ENCODE measurements at places on chromosomes 1 and 21.

DNA sequence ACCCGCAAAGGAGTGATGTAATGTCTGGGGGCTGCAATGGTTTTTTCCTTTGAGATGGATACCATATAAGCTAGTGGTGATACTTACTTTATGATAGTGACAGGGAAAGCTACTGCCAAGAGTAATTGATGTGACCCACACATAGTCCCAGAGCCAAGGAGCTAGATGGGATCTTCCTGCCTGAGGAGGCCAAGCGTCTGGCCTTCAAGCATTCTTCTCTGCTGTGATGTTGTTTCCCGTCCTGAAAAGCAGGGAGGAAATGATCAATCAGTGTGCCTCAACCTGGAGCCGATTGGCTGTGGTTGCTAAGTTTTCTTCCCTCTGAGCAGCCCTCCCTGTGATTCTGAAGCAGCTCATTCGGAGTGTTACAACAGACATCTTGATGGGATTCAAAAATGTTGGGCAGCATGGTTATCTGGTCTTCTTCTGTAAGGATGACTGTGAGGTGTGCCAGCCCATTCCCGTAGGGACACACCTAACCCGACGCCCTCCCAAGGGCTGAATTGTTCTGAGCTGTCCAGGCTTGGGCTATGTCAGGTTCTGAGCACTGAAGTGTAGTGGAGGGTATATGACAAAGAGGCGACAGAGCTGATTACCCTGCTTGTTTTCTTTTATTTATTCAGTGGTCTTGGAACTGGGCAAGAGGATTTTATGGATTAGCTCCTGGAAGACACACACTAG, 56.7 kb downstream of the UCK2 start:
- DNase-seq = no peak

DNA sequence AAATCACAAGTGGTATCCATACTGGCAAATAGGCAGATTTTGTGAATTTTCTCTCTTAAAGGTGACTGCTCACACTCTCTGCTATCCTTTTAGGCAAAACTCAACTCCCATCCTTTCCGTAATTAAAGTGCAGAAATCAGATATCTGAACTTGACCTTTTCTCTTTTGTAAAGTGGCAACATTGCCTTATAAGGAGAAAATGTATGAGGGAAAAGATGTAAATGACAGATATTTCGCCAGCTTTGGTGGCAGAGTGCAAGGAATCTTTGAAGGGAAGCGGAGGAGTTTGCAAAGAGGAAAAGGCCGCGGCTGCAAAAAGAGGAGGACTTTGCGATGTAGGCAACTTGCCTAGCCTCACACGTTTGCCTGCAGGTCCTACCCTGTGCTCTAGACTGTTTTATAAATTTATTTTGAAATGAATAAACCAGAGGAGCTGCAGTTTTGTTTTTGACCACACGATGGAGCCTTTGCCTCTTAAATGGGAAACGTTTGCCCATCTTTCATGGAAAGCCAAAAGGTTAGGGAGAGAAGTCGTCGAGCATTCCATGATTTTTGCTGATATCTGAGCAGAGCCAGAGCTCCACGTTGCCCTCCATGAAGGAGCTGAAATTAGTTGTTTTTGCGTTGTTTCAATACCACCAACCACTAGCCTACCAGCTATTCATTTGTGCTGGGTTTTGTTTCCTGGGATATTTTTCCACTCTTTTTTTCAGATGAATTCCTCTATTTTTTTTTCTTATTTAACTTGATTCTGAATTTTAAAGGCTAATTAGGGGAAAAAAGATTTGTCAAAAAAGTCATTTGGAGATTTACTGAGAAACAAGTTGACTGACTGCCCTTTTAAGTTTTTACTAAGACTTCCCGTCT, 242.3 kb downstream of the LMX1A start:
- peak; percentile 29 for DNase-seq

DNA sequence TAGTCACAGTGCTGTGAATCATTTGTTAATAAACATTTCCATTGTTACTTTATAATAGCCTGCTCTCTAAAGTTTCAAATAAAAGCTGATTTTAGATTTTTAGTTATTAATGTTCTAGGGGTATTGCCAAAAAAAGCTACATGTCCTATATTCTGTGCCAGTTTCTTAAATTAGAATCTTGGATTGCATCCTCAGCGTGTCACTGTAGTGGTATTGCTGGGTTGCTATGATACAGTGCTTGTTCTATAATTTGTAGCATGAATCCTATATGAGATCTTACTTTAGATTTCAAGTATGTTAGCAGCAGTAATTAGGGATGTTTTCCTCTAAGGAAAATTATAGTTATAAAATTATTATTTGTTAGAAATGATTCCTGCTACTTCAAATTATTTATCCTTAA, 16.4 kb downstream of the PPP2R5A start:
- DNase-seq = no peak

DNA sequence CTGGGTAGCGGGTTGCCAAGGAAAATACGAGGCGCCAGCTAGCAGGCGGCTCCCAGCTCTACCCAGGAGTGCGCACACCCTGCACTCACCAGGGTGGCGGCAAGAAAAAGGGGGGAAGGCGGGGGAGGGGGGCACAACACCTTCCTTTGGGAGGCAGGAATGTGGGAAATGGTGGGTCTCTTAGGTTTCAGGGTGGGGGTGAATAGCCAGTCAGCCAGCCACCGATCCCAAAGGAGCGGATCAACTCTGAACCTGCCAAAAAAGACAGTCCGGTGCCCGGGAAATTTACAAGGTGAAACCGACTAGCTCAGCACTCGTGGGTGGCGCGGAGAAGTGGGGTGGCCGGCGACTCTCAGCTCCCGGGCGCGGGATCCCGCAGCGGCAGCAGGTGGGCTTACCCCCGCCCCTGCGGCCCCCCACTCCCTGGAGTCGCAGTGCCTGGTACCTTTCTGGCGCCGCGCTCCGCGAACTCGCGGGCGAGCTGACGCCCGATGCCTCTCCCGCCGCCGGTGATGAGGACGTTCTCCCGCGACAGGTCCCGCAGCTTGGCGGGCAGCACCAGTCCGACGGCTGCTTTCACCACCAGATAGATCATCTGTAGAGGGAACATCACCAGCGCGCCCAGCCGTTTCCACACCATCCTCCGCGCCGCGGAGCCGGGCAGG, 1.2 kb downstream of the DHRS3 start:
- peak; percentile 29 for DNase-seq

DNA sequence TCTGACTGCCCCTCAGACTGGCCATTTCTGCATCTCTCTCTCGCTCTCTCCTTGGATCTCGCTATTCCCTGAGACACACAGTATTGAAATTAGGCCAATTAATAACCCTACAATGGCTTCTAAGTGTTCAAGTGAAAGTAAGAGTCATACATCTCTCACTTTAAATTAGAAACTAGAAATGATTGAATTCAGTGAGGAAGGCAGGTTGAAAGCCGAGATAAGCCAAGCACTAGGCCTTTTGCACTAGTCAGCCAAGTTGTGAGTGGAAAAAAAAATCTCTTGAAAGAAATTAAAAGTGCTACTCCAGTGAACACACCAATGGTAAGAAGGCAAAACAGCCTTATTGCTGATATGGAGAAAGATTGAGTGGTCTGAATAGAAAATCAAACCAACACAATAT, 51.2 kb downstream of the SLC9C2 start:
- no peak for DNase-seq

DNA sequence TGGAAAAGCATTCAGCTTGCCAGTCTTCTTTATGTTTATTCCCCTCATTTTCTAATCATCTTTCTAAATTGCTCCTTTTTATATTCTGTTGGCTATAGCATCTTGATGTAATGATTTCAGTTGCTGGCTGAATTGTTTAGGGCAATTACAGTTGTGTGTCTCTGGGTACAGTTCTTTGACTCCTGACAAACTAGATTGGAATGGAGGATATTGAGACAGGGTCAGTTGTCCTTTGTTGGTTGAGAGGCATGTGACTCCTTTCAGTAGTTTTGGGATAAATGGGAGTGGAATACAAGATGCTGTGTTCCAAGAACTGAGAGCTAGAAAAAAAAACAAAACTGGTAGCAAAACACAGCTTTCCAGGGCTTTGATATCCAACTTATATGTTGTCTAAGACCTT, 1.5 kb downstream of the CENPF start:
- DNase-seq = no peak

- DNase-seq = no peak
These were observed 51.7 kb downstream of the TLCD4 start for GRCh38 chr1:95168761-95169351.

DNA sequence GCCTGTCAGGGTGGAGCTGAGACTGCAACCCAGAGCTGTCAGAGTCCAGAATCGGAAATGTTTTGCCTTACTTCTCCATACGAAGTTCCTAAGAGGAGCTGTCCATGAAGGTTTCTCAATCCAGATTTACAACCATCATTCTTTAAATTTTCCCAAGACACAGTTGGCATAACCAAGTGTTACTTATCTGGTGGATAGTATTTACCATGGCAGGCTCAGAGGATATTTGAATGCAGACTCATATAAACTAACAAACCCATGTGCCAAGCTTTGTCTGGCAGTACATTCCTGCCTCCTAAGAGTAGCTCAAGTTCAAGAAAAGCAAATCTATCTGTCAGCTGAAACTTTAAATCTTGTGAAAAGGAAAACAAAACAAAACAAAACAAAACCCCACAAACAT, 267.9 kb downstream of the ZNF326 start:
- DNase-seq = no peak

DNA sequence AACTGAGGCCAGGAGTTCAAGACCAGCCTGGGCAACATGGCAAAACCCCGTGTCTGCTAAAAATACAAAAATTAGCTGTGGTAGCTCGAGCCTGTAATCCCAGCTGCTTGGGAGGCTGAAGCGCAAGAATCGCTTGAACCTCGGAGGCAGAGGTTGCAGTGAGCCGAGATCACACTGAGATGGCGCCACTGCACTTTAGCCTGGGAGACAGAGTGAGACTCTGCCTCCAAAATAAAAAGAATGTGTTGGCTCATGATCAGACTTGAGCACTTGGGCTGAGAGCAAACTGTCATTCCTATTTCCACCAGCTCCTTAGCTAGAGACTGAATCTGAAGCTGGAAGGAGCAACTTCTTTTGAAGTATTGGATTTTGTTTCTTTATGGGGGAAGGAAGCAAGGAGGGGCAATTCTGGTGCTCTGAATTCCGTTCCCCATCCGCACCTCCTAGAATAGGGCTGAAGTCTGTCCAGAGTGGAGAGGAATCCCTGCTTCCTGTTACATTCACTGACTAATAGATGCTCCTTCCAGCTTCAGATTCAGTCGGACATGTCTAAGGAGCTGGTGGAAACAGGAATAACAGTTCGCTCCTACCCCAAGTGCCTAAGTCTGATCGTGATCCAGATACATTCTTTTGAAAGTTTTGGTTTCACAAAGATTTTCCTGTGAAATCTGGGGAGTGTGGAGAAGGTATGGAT, 3.8 kb downstream of the ZNF672 start:
- peak; percentile 38 for DNase-seq

GRCh38 chr1:183191833-183192232, 5.8 kb downstream of the LAMC2 start:
- no peak for DNase-seq

DNA sequence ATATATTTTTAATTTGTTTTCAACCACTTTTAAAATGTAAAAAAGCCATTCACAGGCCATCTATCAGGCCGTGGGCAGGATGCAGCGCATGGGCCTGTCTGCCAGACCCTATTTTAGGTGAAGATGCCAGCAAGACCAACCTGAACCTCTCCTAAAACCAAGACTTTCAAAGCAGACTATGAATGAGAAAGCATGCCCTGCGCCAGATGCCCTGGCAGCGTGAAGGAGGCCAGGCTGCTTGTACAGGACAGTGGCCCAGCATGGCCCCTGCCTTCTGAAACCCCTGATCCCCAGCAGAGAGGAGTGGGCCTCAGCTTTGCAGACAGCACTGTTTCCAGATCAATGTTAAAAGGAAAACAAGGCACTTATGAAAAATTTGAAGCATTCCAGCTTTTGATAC, 31.6 kb downstream of the WDR4 start:
- DNase-seq = no peak

DNA sequence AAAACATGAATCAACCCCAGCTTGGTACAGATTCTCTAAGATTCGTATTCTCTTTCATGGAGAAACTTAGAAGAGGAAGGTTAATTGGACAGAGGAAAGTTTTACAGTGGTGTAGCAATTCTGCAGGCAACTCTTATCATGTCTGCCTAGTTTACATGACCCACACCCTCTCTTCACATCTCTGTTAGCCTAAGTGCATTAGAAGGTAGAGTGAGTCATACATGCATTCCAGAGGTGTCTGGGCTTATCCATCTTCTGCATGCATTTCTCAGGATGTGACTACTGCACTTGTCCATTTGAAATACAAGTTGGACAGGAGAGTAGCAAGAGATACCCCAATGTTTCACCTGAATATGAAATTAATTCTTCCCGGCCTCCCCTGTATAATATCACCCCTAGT, 578.4 kb upstream of the NCAM2 start:
- DNase-seq = no peak

All from inflammatory macrophage treated with lipopolysaccharide for 4 hours (primary cell).